Thymus (tissue), 14 donors: ENCODE measurements at places on chromosomes 1 and 21. TPM values are rescaled to one million over a fixed set of nuclear protein-coding genes. Genes with fewer than 3 reads are reported as not detected.

DNA sequence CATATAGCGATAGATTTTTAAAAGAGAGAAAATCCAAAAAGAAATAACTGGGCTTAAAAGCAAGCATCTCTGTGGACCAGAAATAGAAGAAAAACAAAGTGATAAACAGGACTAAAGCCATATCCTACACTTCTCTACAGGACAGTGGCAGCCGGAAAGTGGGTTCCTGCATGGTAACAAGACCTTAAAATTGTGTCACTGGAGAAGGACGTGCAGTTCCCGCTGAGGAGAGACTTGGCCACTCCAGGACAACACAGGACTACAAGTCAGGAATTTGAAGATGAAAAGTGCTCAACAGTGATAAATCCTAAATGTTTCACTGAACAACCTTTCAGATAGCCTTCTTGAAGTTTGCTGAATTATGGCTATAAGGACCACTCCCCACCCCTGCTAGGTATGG lies 1.9 kb upstream of the HLCS start:
- DNase-seq: no peak

DNA sequence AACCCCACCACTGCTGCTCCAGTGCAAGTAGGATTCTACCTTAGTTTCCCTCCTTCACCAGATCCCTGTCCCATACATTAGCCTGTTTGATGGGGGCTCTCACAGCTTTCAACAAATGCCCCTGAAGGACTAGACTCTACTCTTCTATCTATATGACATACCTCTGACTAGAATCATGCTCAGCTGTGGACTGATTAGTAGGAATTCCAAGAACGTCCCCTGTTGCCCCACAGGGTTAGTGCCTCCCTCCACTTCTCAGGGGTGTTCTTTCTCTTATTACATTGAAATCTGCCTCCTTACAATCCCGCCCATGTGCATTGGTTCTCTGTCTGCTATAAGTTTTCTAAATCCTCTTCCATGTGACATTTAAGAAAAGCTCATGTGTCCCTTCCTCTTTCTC lies 375.9 kb upstream of the DUSP10 start:
- DNase-seq: no peak

GRCh38 chr1:21652937-21653743 lies 16.0 kb downstream of the RAP1GAP start:
- DNase-seq: no peak

DNA sequence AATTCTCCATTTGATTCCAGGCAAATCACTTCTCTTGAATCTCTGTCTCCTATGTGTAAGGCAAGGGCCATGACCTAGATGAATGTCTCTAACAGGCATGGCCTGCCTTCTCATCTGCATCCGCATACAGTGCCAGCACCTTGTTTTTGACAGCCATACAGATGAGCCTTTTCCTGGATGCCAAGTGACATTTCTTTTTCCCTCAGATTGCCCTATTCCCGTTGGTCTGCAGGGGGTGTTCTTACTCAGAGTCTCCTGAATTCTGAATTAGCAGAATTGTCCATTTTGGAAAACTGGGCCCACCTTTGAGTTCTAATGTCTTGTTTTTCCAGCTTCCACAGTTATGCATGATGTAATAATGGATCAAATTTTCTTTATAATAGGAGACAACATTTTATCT lies 88.0 kb upstream of the ADAR start:
- DNase-seq: no peak

- no peak for DNase-seq
Measured at GRCh38 chr1:199109160-199109559, 470.3 kb downstream of the PTPRC start.

DNA sequence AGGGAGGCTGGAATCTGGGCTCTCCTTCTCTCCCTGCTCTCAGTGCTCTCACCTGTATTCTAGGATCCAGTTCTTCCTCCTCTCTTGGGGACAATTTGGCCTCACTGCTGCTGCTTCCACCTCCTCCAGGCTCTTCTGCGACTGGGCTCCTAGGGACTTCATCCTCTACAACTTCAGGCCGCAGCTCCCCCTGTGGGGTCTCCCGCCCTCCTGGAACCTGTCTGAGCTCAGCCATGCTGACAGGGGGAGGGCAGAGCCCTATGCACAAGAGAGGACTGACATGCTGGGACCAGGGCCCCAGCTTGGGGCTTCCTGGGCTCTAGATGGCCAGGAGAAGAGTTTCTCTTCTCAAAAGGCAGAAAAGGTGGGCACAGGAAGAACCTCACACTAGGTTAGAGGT lies 1.0 kb downstream of the SH3BP5L start:
- DNase-seq: no peak

GRCh38 chr21:42542596-42542995 lies 28.9 kb downstream of the SLC37A1 start:
- no peak for DNase-seq

DNA sequence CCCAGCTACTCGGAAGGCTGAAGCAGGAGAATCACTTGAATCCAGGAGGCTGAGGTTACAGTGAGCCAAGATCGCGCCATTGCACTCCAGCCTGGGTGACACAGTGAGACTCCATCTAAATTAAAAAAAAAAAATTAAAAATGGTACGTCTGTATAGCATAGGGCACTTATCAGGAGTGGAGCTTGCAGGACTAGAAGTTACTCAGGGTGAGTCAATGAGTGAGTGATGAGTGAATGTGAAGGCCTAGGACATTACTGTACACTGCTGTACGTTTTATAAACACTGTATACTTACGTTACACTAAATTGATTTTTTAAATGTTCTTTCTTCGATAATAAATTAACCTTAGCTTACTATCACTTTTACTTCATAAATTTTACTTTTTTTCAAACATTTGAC lies 183.6 kb downstream of the NR5A2 start:
- no peak for DNase-seq

GRCh38 chr1:23424293-23425192 lies at the start of gene TCEA3:
Gene TCEA3 (minus strand): TSS chr1:23424748. CDS start chr1:23424633, 115 bp downstream.
- DNase-seq: no peak

The BOLA1 gene
- total RNA-seq: 33.3 TPM
